Endothelial cell of umbilical vein (primary cell): ENCODE measurements at places on chromosomes 7 and 10. TPM values are rescaled to one million over a fixed set of nuclear protein-coding genes. Genes with fewer than 3 reads are reported as not detected.
A peak's percentile ranks its signal among the peaks of the same experiment; 100 is the strongest.

DNA sequence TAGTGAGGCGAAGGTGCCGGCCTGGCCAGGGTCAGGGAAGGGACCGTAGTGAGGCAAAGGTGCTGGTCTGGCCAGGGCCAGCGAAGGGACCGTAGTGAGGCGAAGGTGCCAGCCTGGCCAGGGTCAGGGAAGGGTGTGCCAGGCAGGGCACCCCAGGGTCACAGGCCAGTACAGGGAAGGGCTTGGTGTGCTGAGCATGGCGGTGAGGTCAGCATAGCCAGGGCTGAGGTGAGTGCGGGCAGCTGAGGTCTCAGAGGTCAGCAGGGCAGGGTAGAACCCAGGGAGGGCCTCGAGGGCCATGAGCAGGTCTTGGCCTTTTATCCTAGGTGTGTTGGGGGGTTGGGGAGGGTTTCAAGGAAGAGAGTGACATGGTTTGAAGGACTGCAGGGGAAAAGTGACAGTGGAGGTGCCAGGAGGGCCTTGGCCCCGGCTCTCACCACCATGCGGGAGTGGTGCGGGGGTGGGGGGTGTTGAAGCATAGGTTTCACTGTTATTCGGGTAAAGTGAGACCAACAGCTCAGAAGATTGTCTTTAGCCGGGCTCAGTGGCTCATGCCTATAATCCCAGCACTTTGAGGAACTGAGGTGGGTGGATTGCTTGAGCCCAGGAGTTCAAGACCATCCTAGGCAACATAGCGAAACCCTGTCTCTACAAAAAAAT lies 93.3 kb downstream of the CHST15 start:
- no peak for DNase-seq

The TMEM178B gene
- total RNA-seq, result not detected in 2 replicates

DNA sequence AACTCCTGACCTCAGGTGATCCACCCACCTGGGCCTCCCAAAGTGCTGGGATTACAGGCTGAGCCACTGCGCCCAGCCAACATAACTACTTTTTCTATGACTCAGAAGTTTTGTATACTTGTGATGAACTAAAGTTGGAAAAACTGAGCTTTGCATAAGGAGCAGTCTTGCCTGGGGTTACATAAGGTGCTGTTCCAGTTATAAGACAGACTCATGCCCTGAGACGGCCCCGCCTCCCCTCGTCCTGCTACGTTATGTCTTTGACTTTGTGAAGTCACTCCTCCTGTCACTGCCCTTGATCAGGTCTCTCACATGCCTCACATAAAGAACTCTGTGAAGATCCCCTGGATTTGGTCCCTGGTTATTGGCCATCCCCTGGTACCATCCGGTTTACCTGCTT lies 40.4 kb upstream of the OPN4 start:
- DNase-seq, result no peak

GRCh38 chr10:76559892-76560220 lies 1077.8 kb downstream of the KCNMA1 start:
- no peak for DNase-seq

DNA sequence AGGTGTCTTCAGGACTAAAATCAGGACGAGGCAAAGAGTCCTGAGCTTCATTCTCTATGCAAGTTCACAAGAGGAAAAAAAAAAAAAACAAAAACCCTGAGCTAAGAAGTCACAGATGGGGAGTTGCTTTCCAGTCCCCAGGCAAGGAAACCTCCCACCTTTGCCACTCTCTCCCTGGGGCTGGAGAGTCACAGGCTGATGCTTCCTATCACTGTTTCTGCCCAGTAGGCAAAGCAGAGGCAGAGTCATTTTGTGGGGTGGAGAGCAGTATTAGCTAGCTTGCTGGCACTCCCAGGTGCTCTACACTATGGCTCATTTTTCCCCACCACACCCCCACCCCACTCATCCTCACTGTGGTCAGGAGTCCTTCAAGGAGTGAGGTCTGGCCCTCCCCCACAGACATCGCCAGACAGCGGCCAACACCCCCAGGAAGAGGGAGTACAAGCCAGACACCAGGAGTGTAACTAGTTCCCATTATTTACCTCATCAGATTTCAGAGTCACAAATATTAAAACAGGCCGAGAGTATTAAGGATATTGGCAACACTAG lies 34.6 kb upstream of the UNC5B start:
- DNase-seq, result no peak

DNA sequence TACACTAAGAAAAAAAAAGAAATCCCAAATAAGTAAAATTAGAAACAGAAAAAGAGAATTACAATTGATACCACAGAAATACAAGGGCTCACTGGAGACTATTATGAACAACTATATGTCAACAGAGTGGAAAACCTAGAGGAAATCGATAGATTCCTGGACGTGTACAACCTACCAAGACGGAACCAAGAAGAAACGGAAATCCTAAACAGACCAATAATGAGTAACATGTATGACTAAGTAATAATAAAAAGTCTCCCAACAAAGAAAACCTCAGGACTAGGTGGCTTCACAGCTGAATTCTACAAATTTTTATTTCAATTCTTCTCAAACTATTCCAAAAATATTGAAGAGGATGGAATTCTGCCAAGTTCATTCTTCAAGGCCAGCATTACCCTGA lies 13.9 kb downstream of the DIP2C start:
- DNase-seq, result no peak

DNA sequence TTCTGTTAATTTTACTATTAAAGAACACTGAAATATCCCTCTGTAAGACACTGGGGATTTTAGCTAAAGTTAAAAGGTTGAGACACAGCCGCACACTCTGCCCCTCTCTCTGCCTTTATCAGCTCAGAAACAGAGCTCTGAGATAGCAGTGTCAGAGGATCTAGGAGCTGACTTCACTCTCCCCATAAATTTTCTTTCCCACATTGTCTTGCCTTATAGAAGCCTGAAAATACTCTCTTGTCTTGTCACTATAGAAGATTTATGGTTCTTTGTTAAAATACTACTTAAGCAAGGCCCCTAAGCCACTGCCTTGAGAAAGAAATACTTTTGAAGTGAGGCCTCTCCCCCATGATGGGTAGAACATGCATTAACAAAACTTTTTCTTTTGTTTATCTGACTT lies 105.7 kb upstream of the C10orf90 start:
- no peak for DNase-seq

DNA sequence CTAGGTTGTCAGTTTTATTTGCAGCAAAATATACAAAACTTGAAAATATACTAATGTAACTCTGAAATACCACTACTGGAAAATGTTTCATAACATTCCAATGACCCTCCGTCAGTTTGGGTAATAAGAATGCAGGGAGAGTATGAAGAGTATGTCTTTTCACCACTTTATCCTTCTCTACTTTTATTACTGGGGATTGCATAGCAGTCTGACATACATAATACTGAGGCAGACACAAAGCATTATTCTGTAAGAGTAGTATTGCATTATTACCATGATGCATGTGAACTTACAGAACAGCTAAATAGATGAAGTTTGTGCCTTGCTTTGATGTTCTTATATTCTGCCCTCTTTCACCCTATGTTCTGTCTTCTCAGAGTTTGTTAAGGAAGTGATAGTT lies 151.8 kb upstream of the TPK1 start:
- DNase-seq, result no peak

DNA sequence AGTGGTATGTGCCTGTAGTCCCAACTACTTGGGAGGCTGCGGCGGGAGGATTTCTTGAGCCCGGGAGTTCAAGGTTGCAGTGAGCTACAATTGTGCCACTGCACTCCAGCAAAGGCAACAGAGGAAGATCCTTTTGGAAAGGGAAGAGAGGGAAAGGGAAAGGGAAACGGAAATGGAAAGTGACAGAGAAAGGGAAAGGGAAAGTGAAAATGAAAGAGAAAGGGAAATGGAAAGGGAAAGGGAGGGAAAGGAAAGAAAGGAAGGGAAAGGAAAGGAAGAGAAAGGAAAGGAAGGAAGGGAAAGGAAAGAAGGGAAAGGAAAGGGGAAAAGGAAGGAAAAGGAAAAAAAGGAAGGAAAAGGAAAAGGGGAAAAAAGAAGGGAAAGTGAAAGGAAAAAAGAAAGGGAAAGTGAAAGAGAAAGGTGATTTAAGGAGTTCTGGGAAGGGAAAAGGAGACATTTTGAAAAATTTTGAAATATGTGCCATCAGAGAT lies 2.3 kb upstream of the ZC3HAV1 start:
- DNase-seq, result no peak

- DNase-seq, result no peak
Measured at GRCh38 chr7:145753004-145753403, 363.6 kb upstream of the CNTNAP2 start.

The NXPH1 gene
- total RNA-seq, result not detected in 2 replicates

DNA sequence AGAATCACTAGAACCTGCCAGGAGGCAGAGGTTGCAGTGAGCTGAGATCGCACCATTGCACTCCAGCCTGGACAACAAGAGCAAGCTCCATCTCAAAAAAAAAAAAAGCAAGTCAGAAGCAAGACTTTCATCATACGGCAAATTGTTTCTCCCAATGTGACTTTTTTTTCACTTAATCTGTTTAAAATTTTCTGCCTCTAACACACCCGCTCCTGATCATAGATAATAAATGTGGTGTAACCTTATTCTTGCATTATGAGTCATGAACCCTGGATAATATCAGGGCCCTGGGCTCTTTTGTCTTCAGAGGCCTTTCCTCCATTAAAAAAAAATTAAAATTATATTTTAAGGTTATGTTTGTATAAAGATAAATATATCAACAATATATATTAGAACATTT lies 111.4 kb upstream of the JCAD start:
- no peak for DNase-seq

GRCh38 chr7:107122486-107122911 lies 46.3 kb upstream of the HBP1 start:
- no peak for DNase-seq

DNA sequence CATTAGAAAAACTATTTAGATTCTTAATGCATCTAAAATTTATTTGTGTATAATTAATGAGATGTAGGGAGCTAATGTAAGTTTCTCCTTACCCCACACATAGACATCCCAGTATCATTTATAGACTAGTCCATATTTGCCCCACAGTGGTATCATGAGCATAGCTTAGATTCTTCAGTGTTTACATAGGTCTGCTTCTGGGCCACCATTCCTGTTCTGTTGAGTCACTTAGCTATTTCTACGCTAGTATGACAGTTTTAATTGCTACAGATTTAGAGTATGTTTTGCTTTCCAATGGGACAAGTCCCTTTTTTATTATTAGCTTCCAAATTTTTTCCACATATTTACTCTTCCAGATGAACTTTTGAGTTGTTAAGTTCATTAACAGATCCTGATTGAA lies 69.4 kb downstream of the MCMBP start:
- DNase-seq, result no peak

DNA sequence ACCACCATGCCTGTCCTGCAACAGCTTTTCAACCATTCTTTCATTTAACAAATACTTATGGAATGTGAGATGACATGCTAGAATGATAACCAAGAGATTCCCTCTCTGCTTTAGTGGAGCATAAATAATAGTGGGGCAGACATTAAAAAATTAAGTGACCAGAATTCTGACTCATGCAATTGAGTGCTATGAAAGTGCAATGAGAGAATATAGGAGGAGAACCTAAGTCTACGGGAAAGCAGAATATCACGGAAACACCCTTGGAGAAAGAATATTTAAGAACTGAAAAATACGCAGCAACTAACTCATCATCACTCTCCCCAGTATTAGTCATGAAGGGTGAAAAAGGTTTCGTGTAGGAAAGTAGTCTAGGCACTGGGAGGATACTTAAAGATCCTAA lies 7.1 kb downstream of the KIF5B start:
- DNase-seq, result no peak

DNA sequence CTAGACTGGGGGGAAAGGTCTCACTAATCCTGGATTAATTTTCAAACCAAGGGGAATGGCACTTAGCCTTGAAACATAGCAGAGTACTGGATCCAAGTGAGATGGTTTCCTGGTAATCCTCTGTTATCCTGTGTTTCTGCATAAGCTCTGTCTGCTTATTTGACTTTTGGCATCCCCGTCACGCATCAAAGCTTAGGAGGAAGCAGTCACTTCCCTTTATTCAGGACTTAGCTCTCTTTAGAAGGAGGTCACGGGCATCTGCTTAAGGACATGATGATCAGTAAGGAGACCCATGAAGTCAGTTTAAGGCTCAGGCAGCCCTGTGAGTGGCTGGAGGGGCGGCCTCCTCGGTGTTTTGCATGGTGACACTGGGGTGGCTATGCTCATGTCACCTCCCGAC lies 30.0 kb downstream of the TSPAN15 start:
- peak; percentile 67 for DNase-seq

The TMEM176B gene
- not detected in 2 replicates for total RNA-seq
